ENCODE measurements at places on chromosomes 13 and 19.

DNA sequence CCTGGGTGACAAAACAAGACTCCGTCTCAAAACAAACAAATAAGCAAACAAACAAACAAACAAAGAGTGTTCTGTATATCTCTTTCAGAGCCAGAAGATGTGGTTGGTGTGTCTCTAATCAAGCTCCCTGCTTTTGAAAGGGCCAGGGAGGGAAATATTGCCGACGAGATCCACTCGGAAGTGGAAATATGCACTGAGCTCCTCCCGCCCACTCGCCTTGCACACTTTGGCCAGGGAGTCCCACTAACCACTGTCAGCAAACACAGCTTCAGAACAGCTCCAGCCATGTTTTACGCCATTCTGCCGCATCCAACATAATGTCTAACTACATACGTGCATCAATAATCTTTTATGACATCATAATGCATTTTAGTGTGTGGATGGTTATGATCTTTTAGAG, 155.5 kb upstream of the VSTM2B start:
- DNase-seq, result no peak

DNA sequence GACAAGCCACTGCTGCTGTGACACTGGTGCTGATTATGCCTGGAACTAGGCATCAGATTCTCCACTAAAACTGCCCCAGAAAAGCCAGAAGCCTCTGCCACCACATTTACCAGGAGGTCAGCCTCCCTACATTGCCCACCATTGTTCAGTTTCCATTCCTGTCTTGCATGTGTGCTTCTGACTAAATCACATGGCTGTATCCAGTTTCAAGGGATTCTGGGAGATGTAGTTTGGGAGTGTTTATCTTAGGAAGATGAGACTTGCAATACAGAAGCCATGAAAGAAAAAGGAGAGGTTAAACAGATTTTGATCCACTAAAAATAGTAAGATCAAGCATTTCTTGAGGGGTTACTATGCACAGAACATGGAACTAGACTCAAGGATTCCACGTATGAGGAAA, 40.7 kb upstream of the SERPINE3 start:
- no peak for DNase-seq

- DNase-seq, result no peak
Measured at GRCh38 chr13:46655377-46656180, 102.6 kb downstream of the LRCH1 start.

GRCh38 chr13:51849145-51850101, 4.4 kb upstream of the TMEM272 start:
- peak; percentile 40 for DNase-seq

GRCh38 chr13:42109957-42110356, 61.5 kb downstream of the DGKH start:
- DNase-seq, result no peak

GRCh38 chr13:102291587-102292218, 110.1 kb downstream of the FGF14 start:
- no peak for DNase-seq

Data from stimulated activated CD4-positive, alpha-beta T cell treated with anti-CD3 and anti-CD28 coated beads, Interleukin-4, amount 100 ng/mL, for 1 hour (primary cell).